Prostate gland (tissue), 2 donors: ENCODE measurements at places on chromosomes 3 and 15. TPM values are rescaled to one million over a fixed set of nuclear protein-coding genes. Genes with fewer than 3 reads are reported as not detected.
A peak's percentile ranks its signal among the peaks of the same experiment; 100 is the strongest.

- H3K27ac ChIP-seq, result no peak overlapping the region
- H3K27me3 ChIP-seq, result no peaks in the 10 kb centered on the region
- H3K36me3 ChIP-seq, result no peaks in the 10 kb centered on the region
- no peaks in the 10 kb centered on the region for H3K4me1 ChIP-seq
Measured at GRCh38 chr15:31448635-31448979, 122.0 kb downstream of the KLF13 start.

- H3K36me3 ChIP-seq, result no peaks in the 10 kb centered on the region
- H3K4me3 ChIP-seq, result no peak overlapping the region
- no peaks in the 10 kb centered on the region for H3K4me1 ChIP-seq
- DNase-seq, result no peak
- no peaks in the 10 kb centered on the region for H3K27me3 ChIP-seq
- H3K27ac ChIP-seq, result no peak overlapping the region
Measured at GRCh38 chr3:151504606-151505005, 43.7 kb upstream of the IGSF10 start.

DNA sequence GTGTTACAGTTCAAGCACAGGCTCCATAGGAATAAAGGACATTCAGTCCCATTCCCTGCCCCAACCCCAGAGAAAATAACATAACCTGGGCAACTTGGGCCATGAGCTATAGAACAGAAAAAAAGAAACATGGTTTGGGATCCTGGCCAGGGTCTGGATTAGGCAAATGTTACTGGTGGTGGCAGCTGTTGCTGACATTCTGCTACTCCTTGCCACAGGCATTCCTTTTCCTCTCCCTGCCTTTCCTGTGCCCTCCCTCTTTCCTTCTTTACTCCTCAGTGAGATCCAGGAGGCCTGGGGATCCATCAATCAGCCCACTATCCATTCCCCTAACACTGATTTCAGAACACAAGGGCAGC lies 129.1 kb downstream of the NTRK3 start:
- no peaks in the 10 kb centered on the region for H3K4me1 ChIP-seq
- no peak overlapping the region for H3K4me3 ChIP-seq
- no peaks in the 10 kb centered on the region for H3K27me3 ChIP-seq
- no peaks in the 10 kb centered on the region for H3K36me3 ChIP-seq

DNA sequence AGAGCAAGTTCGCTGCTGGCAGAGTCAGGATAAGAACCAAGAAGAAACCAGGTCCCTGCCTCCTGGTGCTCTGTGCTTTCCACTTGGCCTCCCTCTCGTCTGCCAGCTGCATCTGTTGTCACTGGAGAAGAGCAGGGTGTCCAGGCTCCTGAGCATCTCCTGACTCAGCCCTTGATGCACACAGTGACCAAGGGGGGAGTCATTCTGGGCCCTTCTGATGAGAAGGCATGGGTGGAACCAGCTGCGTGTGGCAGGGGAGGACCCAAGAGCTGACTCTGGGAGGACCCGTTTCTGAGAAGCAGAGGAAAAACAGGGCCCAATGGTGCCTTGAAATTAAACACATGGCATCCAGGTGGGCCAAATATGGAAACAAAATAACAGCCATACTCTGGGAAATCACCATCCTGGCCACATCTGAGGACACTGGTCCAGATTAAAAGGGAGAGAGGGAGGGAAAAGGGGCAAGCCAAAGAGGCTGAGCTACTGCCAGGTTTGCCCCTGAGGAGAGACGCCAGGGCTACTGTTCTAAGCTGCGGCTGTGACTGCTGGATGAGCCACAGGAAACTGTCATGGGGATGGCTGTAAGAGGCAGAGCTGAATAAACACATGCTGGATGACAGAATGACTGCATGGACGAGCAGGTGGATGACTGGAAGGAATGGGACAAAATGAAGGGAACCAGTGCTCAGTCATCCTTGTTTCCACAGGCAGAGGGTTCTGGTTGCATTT lies 58.1 kb upstream of the CA12 start:
- H3K27ac ChIP-seq, result no peak overlapping the region
- DNase-seq, result no peak
- H3K36me3 ChIP-seq, result no peaks in the 10 kb centered on the region
- H3K27me3 ChIP-seq, result no peaks in the 10 kb centered on the region
- H3K4me1 ChIP-seq, result no peaks in the 10 kb centered on the region

- no peak for DNase-seq
- no peak overlapping the region for H3K4me3 ChIP-seq
- H3K27ac ChIP-seq, result no peak overlapping the region
- no peaks in the 10 kb centered on the region for H3K4me1 ChIP-seq
- H3K36me3 ChIP-seq, result no peaks in the 10 kb centered on the region
- H3K27me3 ChIP-seq, result no peaks in the 10 kb centered on the region
Measured at GRCh38 chr15:89704411-89704810, 13.8 kb downstream of the WDR93 start.

DNA sequence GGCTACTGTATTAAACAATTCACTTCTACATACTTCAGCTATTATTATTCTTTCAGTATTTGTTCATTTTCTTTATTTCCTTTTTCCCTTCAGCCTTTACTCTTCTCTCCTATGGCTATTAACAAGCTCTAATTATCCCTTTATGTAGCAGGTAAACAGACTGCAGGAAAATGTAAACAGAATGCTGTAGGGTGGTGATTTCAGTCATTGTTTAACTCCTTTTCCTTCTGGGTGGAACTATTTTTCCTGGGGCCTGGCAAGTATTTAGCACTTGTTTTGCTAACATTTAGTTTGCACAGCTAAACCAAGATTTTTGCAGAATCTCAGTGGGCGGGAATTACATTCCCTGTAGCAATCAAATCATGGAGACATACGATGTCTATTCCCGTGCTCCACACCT lies 14.4 kb downstream of the RARB start:
- no peak overlapping the region for H3K4me3 ChIP-seq
- no peaks in the 10 kb centered on the region for H3K36me3 ChIP-seq

DNA sequence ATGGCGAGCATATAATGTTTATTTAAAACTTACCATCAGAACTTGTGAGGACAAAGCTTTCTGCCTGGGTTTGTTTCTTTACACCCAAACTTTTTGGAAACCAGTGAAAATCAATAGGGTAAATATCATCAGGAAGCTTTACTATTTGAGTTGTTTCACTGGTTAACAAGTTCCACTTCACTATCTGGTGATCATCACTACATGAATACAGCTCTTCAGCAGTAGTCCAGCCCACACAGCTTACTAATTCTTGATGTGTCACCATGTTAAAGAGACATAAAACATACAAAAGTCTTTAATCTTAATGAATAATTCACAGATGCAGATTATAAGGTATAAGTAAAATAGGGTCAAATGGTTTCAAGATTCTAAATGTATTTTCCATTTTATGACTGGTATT lies 17.6 kb downstream of the IFT80 start:
- no peaks in the 10 kb centered on the region for H3K27me3 ChIP-seq
- no peaks in the 10 kb centered on the region for H3K4me1 ChIP-seq
- DNase-seq, result no peak
- H3K27ac ChIP-seq, result no peak overlapping the region

GRCh38 chr3:187740421-187741399 lies 4.6 kb downstream of the BCL6 start:
- H3K4me3 ChIP-seq, result peak overlapping the region; percentile 83
- no peaks in the 10 kb centered on the region for H3K27me3 ChIP-seq
- DNase-seq, result peak; percentile 61
- peak overlapping the region; percentile 97 for H3K27ac ChIP-seq
- no peaks in the 10 kb centered on the region for H3K36me3 ChIP-seq

DNA sequence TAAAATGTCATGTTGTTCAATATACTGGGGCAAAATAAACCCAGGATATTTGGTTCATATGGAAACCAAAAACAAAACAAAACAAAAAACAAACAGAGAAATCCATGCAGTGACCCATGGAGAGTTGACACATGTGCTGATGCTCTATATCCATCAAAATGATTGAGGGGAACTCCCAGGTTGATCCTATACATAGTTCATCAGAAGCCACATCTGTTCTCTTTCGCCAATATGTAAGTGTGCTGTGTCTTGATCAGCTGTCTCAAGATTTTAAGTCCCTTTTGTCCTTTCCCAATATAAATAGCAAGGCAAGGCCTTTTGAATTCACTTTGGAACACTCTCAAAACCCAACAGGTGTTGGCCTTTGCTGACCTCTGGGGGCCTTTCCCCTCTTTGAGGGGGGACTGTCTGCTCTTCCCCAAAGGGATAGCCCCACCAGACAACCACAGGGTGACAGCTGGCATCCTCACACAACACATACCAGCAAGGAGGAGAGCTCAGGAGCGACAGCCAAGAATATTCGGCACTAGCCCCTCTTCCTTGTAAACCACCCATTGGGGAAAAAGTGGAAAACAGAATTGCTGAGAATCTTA lies 209.4 kb upstream of the CD96 start:
- H3K27ac ChIP-seq, result no peak overlapping the region
- H3K4me3 ChIP-seq, result no peak overlapping the region
- no peaks in the 10 kb centered on the region for H3K4me1 ChIP-seq
- no peaks in the 10 kb centered on the region for H3K36me3 ChIP-seq
- no peak for DNase-seq

- no peak overlapping the region for H3K4me3 ChIP-seq
- no peaks in the 10 kb centered on the region for H3K27me3 ChIP-seq
- DNase-seq, result no peak
- peak overlapping the region; percentile 98 for H3K27ac ChIP-seq
Measured at GRCh38 chr3:4976109-4976508, 3.1 kb upstream of the BHLHE40 start.

- no peaks in the 10 kb centered on the region for H3K27me3 ChIP-seq
- no peaks in the 10 kb centered on the region for H3K4me1 ChIP-seq
- DNase-seq, result no peak
Measured at GRCh38 chr3:184593220-184593927, 31.8 kb downstream of the EPHB3 start.

DNA sequence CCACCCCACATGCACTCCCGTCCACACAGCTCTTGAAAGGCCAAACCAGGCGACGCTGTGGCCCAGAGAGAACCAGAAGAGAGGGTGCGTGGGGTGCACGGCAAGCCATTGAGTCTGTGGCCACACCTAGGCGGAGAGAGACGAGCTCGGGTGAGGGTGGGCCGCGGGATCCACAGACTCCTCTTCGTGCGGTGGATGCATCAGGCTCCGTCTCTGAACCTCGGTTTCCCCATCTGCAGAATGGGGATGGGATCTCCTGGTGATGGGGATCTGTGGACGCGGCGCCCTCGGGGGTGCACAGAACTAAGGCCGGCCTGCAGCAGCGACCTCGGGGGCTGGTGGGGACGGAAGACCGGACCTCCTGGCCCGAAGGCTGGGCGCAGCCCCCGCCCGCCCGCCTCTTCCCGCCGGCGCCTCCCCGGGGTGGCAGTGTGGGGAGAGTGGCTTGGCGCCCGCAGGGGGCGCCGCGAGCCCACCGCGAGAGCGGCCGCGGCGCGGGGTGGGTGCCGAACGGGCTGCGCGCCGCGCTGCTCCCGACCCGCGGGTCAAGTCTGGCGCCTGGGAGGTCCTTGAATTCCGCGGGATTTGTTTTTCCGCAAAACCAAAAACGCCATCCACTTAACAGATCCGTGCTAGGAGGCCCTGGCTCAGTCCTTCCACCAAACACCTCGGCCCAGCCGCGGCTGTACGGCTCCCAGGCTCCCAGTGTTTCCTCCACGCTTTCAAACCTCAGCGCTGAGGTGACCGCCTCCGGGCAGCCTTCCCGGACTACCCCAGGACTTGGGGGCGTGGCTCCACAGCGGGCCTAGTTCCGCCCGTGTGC lies 13.2 kb upstream of the ADPGK start:
- H3K4me3 ChIP-seq, result peak overlapping the region; percentile 45
- H3K4me1 ChIP-seq, result no peaks in the 10 kb centered on the region
- no peaks in the 10 kb centered on the region for H3K36me3 ChIP-seq
- no peaks in the 10 kb centered on the region for H3K27me3 ChIP-seq
- H3K27ac ChIP-seq, result no peak overlapping the region

- H3K27me3 ChIP-seq, result no peaks in the 10 kb centered on the region
- DNase-seq, result no peak
- H3K27ac ChIP-seq, result no peak overlapping the region
- H3K4me3 ChIP-seq, result no peak overlapping the region
Measured at GRCh38 chr15:27237319-27237939, 266.4 kb downstream of the GABRG3 start.

DNA sequence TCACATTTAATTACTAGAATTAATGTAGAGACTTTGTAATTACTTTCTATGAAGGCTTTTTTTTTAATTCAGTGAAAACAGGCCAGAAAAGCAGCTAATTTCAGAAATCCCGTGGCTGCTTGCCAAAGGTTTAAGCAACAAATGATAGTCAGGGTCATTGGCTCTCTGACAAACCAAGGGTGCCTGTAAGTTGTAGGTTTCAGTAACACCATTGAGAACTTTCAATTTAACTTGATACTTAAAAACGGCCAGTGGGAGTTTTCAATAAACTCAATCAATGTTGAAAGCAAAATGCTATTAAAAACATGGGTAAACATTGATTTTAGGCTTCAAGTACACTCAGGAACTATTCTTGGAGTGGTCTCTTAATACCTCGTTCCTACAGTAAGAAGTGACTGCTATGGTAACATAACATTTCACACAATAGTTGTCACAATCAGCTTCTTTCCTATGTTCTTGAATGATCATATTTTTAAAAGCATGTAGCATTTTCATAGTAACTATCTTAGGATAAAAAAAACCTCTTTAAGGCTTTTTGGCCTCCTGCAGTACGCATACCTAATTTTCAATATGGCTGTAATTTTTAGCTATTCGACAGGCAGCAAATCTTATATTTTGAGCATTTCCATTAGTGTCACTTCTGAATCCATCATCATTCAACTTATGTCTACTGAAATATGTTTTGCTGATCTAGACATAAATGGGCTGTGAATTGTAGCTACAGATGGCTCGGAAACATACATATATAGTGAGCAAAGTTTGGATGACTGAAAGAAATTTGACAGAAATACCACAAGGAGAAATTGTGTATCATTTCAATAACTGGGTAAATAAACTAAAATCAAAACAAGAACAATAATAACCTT lies 592.1 kb upstream of the GBE1 start:
- no peak overlapping the region for H3K27ac ChIP-seq
- no peaks in the 10 kb centered on the region for H3K4me1 ChIP-seq
- no peak overlapping the region for H3K4me3 ChIP-seq
- no peaks in the 10 kb centered on the region for H3K27me3 ChIP-seq
- no peaks in the 10 kb centered on the region for H3K36me3 ChIP-seq

DNA sequence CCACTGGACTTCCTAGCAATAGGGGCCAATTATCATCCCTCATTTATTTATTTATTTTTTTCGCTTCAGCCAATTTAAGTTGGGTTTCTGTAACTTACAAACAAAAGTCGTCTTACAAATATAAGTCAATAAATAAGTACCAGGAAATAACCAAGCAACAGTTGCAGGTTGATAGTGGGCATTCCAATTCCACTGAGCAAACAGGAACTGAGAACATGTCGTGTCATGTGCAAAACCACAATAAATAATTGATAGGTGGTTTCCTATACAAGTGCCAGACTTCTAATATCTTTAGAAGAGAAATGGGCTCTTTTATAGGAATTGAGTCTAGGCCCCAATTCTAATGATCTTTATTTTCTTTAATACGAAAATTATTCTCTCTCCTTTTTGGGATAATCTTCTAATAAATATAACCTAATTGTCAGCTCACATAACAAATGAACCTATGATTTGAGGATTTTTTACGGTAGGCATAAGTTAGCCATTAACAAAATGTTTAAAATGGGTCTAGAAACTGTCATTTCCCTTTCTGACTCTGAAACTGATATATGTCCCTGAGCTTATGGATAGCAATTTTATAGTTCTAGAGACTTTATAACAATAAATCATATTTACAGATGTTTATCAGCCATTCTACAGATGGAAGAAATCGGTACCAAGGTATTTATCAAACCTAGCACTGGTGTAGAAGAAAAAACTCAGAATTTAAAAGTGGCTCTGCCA lies 571.8 kb downstream of the FOXP1 start:
- H3K4me3 ChIP-seq, result no peak overlapping the region
- no peaks in the 10 kb centered on the region for H3K36me3 ChIP-seq
- DNase-seq, result peak; percentile 39
- peak overlapping the region; percentile 54 for H3K27ac ChIP-seq

CERS3 gene
- total RNA-seq, result 4.0 TPM

NME9 gene
- 3.2 TPM for total RNA-seq

SPATA12 gene
- 0.28 TPM for total RNA-seq

PLCH1 gene
- total RNA-seq, result 0.64 TPM

MUC20 gene
- 17.9 TPM for total RNA-seq

SKOR1 gene
- 0.59 TPM for total RNA-seq

ASTE1 gene
- total RNA-seq, result 7.7 TPM

TEX55 gene
- total RNA-seq, result 6.6 TPM
